ENCODE measurements at places on chromosomes 13 and 19. TPM values are rescaled to one million over a fixed set of nuclear protein-coding genes. Genes with fewer than 3 reads are reported as not detected.

GRCh38 chr13:67200605-67201004 lies 29.5 kb downstream of the PCDH9 start:
- no peak for DNase-seq

DNA sequence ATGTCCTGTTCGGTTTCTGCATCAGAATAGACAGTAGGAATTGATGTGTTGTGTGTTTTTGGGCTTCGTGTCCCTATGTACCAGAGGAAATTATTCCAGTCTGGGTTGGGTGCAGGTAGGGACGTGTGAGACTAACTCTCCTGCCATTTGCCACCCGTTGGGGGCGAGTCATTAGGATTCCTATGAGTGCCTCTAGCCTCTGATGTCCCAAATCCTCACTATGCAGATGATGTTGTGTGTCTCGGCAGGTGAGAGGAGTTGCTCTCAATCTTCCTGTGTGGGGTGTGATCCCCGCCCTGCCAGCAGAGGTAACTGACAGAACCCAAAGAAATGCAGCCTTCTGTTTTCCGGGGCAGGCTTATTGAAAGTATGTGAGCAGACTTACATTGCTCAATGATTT lies 31.2 kb upstream of the ZNF331 start:
- no peak for DNase-seq

- DNase-seq, result no peak
These were observed 53.6 kb downstream of the GADD45B start for GRCh38 chr19:2529473-2529918.

DNA sequence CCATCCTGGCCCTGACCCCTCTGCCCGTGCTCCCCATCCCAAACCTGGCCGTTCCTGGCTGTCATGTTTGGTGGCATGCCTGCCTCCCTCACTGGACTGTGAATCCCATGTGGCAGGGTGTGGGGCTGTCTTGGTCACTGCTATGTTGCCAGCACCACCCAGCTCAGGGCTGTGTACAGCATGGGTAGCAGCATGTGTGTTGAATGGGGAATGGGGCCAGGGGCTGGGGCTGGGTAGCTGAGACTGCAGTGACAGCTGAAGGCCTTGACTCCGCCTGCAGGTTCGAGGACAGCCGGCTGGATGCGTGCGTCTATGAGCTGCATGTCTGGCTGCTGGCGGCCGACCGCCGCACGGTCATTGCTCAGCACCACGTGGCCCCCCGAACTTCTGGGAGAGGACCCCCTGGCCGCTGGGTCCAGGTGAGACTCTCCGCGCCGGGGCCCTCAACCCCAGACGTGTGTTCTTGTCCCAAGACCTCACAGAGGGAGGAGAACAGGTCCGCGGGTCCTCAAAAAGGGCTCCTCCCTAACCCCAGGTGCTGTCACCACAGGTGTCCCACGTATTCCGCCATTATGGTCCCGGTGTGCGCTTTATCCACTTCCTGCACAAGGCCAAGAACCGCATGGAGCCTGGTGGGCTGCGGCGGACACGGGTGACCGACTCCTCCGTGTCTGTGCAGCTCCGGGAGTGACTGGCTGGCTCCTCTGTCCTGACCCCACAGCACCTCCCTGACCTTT lies 3.5 kb downstream of the NCCRP1 start:
- no peak for DNase-seq

Gene KIR3DL2
- not detected for total RNA-seq

Gene ZSCAN5A
- total RNA-seq, result 20.5 TPM

DNA sequence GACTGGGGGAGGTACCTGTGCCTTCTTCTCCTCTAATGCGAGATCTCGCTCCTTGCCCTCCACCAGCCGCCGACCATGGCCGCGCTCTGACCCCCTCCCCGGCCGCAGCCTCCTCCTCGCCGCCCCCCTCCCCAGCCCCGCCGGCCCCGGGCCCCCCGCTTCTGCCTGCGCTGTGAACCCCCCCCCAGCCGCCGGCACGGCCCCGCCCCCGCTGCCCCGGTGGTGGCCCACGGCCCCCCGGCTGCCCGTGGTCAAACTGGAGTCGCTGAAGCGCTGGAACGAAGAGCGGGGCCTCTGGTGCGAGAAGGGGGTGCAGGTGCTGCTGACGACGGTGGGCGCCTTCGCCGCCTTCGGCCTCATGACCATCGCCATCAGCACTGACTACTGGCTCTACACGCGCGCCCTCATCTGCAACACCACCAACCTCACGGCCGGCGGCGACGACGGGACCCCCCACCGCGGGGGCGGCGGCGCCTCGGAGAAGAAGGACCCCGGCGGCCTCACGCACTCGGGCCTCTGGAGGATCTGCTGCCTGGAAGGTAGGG lies at the start of gene CACNG8:
TSS of gene CACNG8 (plus strand) at position 51 of the 545 bp plus-strand sequence.
- no peak for DNase-seq

DNA sequence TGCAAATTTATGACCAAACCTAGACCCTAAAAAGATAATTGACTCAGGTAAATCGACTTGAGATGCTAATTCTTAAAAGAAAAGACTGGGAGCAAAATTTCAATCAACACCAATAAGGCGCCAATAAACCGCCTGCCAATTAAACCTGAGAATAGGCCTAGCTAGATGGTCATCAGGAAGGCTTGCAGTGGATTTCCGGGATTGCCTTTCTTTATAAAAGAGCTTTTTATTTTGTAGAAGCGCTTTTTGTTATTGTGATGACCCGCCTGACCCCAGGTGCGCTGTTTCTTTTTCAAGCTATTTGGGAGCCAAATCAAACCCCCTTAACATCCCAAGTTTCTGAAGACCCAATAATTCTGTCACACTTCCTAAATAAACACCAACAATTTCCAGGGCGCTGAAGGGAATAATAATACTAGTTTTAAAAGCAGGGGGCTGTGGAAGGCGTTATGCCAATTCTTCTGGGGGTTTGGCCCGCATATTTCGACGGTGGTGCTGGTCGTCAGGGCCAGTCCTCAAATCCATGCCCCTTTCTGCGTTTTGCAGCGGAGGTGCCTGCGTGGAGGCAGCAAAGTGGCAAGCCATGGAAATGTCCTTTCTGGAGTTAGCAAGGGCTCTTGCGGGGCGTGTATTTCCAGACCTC lies 2.9 kb upstream of the ZIC5 start:
- DNase-seq, result peak; percentile 24

- no peak for DNase-seq
These were observed 118.1 kb downstream of the STARD13 start for GRCh38 chr13:33167491-33167890.

DNA sequence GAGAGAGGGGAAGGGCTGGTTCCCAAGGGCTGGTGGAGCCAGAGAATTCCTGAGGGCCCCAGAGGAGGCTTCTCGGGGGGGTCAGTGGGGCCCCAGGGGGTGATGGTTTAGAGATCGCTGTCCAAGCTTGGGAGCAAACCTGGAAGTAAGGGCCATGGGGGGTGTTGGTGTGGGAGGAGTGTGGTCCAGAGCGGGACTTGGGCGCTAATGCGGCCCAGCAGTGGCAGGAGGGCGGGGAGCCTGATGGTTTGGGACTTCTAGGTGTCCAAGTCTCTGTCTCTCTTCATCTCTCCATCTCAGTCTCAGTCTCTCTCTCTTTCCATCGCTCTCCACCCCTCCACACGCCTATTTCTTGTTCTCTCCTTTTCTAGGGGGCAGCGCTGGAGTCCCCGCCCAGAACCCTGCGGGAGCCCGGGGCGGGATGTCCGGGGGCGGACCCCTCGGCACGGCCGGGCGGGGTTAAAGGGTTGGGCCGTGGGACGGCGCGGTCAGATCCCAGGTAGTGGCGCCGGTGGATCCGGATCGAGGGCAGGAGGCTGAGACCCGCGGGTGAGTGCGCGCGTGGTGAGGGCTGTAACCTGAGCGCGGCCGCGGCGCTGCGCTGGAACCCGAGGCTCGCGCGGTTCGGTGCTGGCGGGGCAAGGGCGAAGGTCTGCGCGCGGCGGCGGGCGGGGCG lies at the start of gene CYP4F22:
TSS of gene CYP4F22 (plus strand) at position 491 of the 676 bp plus-strand sequence. CDS start 16,812 bp downstream, outside the sequence.
- DNase-seq, result no peak

Gene CEACAM16
- not detected for total RNA-seq

All from B cell (primary cell).